ENCODE measurements at places on chromosomes 7 and 10.

- no peak for DNase-seq
These were observed 9.6 kb downstream of the EMX2 start for GRCh38 chr10:117552156-117552631.

- no peak for DNase-seq
These were observed 137.2 kb downstream of the LRMDA start for GRCh38 chr10:75568450-75569130.

GRCh38 chr7:74581916-74582440 lies 75.5 kb upstream of the GTF2I start:
- DNase-seq: no peak

DNA sequence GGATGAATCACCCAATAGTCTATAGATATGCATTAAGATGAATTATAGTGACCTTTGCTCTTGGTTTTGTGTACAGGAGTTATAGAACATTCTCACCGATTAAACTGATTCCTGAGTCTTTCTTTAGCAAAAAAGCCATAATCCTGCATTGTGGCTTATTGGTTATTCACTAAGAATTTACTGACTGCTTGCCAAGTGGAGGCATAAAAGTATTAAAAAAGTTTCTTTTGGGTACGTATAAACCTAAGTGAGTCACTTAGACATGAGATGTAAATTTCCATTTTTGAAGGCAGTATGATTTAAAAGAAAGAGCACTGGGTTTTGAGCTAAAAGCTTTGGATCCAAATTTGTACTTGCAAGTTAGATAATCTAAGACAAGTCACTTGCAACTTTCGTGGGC lies 100.7 kb downstream of the CDK6 start:
- no peak for DNase-seq

GRCh38 chr7:82629583-82629982 lies 186.0 kb upstream of the CACNA2D1 start:
- DNase-seq: no peak
